HFFc6 (cell line): ENCODE measurements at places on chromosomes 2 and 18. TPM values are rescaled to one million over a fixed set of nuclear protein-coding genes. Genes with fewer than 3 reads are reported as not detected.

DNA sequence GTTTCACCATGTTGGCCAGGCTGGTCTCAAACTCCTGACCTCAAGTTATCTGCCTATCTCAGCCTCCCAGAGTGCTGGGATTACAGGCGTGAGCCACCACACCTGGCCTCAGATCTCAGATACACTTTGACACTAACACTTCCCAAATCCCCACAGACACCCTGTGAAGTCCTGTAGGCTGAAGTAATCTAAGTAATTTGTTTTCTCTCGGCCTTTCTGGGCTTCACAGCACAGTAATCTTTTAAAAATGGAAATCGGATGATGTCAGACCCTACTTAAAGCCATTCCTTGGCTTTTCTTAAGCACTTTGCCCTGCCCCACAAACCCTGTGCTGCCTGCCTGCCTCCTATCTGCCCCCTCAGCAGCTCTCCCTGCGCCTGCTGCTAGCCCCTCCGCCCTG lies 16.2 kb downstream of the ATIC start:
- no peak for DNase-seq

GRCh38 chr18:74518456-74519295 lies 15.6 kb upstream of the CNDP1 start:
- DNase-seq: no peak

- no peak for DNase-seq
These were observed 814.5 kb upstream of the LRATD1 start for GRCh38 chr2:13818002-13818401.

GRCh38 chr2:59874971-59875755 lies 678.3 kb downstream of the BCL11A start:
- no peak for DNase-seq

GRCh38 chr2:180062178-180062577 lies 55.1 kb upstream of the CWC22 start:
- no peak for DNase-seq

The LAMA1 gene
- total RNA-seq: 0.29 to 1.5 TPM (median 0.83 TPM) in 3 replicates
